ENCODE measurements at places on chromosomes 1 and 21.

DNA sequence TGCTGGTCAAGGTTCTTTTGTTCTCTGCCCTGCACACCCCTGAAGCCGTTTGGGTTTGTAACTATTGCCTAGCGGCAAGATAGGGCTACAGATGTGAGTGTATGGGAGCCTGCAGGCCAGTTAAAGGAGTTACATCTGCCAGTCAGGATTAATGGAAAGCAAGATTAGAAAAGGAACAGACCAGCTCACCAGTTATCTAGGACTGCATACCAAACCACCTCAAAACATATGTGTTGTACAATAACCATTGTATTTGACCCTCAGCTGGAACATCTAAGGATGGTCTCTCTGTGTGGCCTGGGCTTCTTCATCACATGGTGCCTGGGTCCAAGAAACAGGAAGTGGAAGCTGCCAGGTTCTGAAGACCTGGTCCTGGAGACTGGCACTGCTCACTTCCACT lies 52.5 kb upstream of the FBXO28 start:
- DNase-seq = no peak

GRCh38 chr1:203898458-203899352 lies 37.3 kb downstream of the SNRPE start:
- DNase-seq = no peak

DNA sequence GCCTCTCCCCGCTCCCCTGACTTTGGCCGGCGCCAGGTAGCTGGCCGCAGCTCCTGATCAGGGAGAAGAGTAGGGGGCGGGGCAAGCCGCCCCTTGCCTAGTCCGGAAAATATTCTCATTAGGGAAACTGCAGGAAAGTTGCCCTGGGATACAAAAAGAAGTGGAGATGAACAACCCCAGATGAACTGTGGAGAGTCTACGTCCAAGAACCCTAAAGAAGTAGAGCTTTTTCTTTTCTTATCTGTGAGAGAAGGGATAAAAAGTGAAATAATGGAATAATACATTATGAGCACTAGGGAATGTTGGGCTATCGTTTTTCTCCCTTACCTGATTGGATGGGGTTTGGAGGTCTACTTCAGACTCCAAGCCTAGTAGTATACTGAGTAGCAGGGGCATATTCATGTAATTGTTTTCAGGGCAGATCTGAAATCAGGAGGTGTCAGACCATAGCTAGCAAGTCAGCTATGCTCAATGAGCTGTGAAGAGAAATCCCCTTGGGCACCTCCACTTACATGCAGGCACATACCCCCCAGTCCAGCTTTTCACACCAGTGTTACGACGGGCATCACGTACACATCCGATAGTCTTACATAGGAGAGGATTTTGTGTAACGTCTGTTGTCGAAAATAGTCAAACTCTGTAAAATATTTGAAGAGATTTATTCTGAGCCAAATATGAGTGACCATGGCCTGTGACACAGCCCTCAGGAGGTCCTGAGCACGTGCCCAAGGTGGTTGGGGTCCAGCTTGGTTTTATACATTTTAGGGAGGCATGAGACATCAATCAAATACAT lies 1.7 kb upstream of the DUSP10 start:
- no peak for DNase-seq

GRCh38 chr1:27445177-27445936 lies 44.6 kb downstream of the WASF2 start:
- no peak for DNase-seq

DNA sequence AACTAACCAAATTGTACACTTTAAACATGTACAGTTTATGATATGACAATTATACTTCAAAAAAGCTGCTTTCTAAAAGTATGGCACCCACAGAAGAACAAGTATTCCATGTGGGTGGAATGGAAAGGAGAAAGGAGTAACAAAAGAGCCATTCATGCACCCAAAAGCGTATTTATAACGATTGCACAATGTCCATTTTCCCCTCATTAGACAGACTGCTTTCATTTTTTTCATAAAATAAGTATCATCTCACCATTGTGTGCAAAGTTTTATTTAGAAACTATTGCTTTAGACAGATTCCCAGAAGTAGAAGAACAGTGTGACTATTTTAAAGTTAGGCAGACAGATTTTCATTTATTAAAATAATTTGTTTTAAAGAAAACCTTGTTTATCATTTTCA lies 59.6 kb downstream of the KIAA0319L start:
- no peak for DNase-seq

DNA sequence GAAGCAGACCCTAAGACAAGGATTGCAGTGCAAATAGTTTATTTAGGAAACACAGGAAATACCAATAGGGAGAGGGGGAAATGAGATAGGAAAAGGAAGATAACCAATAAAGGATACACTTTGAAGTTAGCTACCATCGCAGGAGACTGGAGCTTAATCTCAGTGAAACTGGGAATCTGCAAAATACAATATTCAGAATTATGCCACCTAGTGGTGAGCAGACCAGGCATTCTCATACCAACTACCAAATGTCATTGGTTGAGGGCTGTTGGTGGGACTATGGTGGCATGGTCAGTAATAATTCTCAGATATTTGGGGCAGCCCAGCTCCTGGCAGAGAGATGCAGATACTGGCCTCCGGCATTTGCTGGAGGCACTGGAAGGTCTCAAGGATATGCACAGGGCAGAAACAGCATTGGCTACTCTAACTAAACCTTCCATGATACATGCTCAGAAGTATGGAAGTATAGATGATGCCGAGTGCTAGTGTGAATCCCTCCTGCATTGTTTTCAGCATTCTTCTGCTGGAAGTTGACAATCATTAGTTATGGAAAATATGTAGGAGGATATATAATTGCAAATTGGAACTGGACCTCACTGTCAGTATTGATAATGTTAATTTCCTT lies 11.8 kb upstream of the ZFP69B start:
- peak; percentile 75 for DNase-seq

DNA sequence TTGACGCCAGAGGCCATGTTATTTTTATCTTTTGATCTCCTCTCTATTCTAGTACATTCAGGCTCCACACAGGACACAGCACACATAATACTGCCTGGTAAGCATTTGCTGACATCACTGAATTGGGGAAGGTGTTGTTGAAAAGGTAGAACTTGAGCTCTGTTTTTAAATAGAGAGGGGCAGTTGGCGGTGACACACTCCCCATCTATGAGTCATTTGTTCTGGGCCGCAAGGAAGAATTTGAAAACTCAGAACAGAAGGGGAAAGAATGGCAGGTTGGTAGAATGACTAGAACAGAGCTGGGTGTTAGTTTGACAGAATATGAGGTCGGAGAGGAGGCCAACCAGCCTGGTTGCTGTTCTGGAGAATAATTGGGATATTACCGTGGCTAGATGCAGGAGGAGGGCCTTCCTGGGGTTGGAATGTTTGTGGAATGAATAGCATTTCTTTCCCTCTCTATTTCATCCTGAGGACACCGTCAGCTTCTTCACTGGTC lies 52.1 kb upstream of the ERRFI1 start:
- DNase-seq = no peak

DNA sequence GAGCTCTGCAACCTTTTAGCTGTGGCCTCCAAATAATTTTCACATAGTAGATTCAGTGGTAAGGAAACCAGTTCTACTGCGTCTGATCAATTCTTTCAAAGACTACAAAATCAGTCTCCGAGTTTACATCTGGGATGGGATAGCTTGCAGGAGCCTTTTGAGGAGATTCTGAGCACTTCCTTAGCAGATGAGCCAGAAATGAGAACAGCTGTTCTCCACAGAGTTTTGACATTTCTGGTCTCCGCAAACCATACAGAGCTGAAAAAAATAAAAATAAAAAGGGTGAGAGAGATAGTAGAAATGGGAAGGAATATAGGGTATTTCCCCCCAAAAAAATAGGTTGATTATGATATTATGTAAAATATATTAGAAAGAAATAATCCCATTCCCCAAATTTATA lies 119.3 kb downstream of the LYPLAL1 start:
- DNase-seq = no peak

GRCh38 chr1:8166406-8166805 lies 140.3 kb upstream of the ERRFI1 start:
- DNase-seq = peak; percentile 21

- DNase-seq = no peak
Measured at GRCh38 chr1:11362547-11363021, 89.6 kb downstream of the UBIAD1 start.

DNA sequence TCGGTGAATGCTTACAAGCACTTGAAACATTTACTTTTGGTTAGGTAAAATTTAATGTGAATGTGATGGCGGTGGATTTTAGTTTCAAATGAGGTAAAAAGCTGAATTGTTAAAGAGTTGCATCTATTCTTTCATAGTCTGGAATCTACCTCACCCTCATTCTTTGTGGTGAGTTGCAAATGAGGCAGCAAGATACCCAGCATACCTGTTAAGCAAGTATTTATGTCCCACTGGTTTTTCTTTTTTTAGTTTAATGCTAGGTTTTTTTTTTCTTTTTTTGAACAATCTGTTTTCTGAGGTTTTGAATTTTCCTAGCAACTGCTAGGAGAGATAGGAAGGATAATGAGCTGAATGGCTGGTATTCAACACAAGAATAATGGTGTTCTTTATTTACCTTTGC lies 127.9 kb upstream of the CACYBP start:
- no peak for DNase-seq

- no peak for DNase-seq
Measured at GRCh38 chr21:43981871-43982210, 30.3 kb upstream of the TRAPPC10 start.

GRCh38 chr1:159250638-159251216 lies 46.1 kb downstream of the ACKR1 start:
- no peak for DNase-seq

DNA sequence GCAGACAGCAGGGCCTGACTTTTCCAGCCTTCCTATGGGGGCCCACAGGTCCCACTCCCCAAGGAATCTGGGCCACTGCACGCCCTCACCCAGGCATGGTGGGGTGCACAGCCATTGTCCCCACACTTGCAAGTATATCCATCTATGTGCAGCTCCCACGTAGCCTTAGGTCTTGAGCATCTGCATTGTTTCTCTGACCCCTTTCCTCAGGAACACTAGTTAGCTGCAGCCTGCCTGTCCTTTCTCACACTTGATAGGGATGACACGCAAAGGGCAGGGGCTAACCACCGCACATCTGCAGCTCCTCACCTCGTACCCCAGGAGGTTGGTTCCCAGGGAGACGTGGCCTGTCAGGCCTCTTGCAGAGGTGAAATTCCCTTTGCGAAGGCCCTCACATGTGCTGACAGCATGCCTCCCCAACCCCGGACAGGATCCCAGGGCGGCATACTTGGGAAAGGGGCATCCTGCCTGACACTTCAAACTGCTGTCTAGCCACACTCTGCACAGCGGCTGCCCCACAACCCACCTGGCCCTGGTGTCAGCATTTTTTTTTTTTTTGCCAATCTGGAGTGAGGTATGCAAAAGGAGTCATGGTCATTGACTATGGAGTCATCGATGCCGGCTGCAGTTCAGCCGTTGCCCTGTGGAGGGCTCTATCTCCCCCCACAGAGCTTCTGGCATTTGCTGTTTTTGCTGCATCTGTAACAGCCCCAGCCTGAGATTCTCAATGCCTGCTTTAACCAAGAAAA lies 5.0 kb downstream of the JMJD4 start:
- DNase-seq = peak; percentile 6

DNA sequence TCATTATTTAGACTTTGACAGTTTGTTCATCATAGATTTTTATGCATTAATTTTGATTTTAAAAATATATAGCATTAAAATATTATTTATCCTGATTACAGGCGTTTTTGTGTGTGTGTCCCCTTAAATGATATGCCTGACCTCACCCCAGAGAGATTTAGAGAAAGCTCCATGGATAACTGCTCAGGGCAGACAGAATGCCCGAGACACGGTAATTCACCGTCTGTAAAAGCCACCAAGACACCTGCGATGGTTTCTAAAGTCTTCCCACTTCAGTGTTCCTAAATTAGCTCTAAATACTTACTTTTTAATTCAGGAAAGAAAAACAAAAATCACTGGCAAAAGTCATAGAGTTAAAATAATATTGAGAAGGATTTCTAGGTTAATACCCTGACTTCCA lies 350.6 kb upstream of the RUNX1 start:
- no peak for DNase-seq

GRCh38 chr1:233485385-233485784 lies 128.5 kb upstream of the KCNK1 start:
- no peak for DNase-seq

GRCh38 chr1:16367968-16368890 lies 1.2 kb downstream of the SZRD1 start:
- DNase-seq = no peak

DNA sequence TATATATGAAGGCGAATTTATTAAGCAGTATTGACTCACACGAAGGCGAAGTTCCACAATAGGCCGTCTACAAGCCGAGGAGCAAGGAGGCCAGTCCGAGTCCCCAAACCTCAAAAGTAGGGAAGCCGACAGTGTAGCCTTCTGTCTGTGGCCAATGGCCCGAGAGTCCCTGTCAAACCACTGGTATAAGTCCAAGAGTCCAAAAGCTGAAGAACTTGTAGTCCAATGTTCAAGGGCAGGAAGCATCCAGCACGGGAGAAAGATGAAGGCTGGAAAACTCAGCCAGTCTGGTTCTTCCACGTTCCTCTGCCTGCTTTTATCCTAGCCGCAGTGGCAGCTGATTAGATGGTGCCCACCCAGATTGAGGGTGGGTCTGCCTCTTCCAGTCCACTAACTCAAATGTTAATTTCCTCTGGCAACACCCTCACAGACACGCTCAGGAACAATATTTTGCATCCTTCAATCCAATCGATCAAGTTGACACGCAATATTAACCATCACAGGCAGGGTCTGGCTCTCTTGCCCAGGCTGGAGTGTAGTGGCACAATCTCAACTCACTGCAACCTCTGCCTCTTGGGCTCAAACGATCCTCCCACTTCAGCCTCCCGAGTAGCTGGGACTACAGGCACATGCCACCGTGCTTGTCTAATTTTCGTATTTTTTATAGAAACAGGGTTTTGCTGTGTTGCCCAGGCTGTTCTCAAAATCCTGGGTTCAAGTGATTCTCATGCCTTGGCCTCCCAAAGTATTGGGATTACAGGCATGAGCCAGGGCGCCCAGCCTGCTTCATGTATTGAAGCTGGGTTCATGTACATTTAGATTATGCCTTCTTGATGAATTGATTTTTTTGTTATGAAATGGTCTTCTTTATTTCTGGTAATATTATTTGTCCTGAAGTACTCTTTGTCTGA lies 85.3 kb downstream of the DHRS3 start:
- DNase-seq = no peak

GRCh38 chr1:94961988-94962387 lies 35.1 kb upstream of the CNN3 start:
- DNase-seq = no peak

GRCh38 chr21:38236232-38236631 lies 20.6 kb upstream of the KCNJ15 start:
- DNase-seq = no peak

- no peak for DNase-seq
Measured at GRCh38 chr1:19123837-19124236, 86.2 kb downstream of the UBR4 start.

- DNase-seq = no peak
Measured at GRCh38 chr1:163307479-163308171, 14.1 kb upstream of the NUF2 start.

GRCh38 chr1:66978201-66978600 lies 53.4 kb downstream of the MIER1 start:
- DNase-seq = no peak

GRCh38 chr21:35090403-35090802 lies 41.3 kb upstream of the RUNX1 start:
- no peak for DNase-seq

- no peak for DNase-seq
Measured at GRCh38 chr1:204453141-204453772, 41.3 kb downstream of the PIK3C2B start.

Data from NCI-H2029 (cell line).